ENCODE measurements at places on chromosomes 12 and 14. TPM values are rescaled to one million over a fixed set of nuclear protein-coding genes. Genes with fewer than 3 reads are reported as not detected.

Gene SMCO2
- total RNA-seq, result not detected

Gene TSPAN11
- total RNA-seq, result 0.32 TPM

Gene NR1H4
- under 0.01 TPM for total RNA-seq

Gene FITM1
- not detected for total RNA-seq

Gene PPFIBP1
- total RNA-seq, result 71.2 TPM

Gene INHBC
- not detected for total RNA-seq

Gene HVCN1
- total RNA-seq, result 5.8 TPM

Gene CPNE6
- total RNA-seq, result not detected

Gene KERA
- not detected for total RNA-seq

Gene CEP83
- 14.2 TPM for total RNA-seq

Gene CFAP54
- total RNA-seq, result 0.86 TPM

Gene ZCCHC8
- total RNA-seq, result 22.5 TPM

Gene OTX2
- not detected for total RNA-seq

Gene STON2
- total RNA-seq, result not detected

Gene RD3L
- total RNA-seq, result not detected

Gene KRT75
- total RNA-seq, result not detected

Gene RHOJ
- 0.43 TPM for total RNA-seq

Gene C12orf50
- not detected for total RNA-seq

Gene DHH
- not detected for total RNA-seq

Gene LUM
- total RNA-seq, result 603 TPM

Gene SLC6A12
- total RNA-seq, result not detected

Gene NOXRED1
- under 0.01 TPM for total RNA-seq

Gene SNAPC1
- 27.2 TPM for total RNA-seq

Gene EXOC3L4
- total RNA-seq, result under 0.01 TPM

Gene INHBE
- 1.7 TPM for total RNA-seq

Gene NTN4
- total RNA-seq, result 51.9 TPM

Gene CGRRF1
- total RNA-seq, result 12.2 TPM

Gene RNASE7
- not detected for total RNA-seq

Gene TGFB3
- 7.7 TPM for total RNA-seq

Gene CLEC4E
- total RNA-seq, result not detected

Gene LRRC9
- under 0.01 TPM for total RNA-seq

Gene FOXG1
- not detected for total RNA-seq

Gene A2M
- 20.9 TPM for total RNA-seq

Gene CISTR
- not detected for total RNA-seq

Gene RNASE3
- total RNA-seq, result not detected

Gene FGF6
- not detected for total RNA-seq

Gene STXBP6
- 4.7 TPM for total RNA-seq

Gene PKP2
- 9.5 TPM for total RNA-seq

Gene LYZ
- not detected for total RNA-seq

Gene LRRK2
- total RNA-seq, result 1.3 TPM

Gene RASAL1
- not detected for total RNA-seq
